HuH-7.5 (cell line): ENCODE measurements at places on chromosomes 5 and 9.
A peak's percentile ranks its signal among the peaks of the same experiment; 100 is the strongest.

DNA sequence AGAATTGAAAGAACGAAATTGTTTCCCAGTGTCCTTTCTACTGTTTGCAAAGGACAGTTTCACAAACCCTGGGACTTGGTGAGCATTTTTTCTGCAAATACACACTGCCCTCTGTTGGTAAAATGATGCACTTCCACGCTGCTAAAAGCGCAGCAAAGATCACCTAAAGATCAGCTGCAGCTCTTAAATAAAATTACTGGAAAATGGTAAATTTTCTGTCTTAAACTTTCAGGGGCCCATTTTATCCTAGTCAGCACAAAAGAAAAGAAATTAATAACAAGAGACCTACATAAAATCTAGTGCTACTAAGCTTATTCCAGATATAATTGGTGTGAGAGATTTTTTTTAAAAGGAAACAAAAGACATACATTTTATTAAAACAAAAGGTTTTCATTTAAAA is 566.0 kb downstream of the CAAP1 start:
- DNase-seq, result peak; percentile 10

GRCh38 chr9:1298046-1298445 is 247.9 kb downstream of the DMRT2 start:
- DNase-seq, result no peak

DNA sequence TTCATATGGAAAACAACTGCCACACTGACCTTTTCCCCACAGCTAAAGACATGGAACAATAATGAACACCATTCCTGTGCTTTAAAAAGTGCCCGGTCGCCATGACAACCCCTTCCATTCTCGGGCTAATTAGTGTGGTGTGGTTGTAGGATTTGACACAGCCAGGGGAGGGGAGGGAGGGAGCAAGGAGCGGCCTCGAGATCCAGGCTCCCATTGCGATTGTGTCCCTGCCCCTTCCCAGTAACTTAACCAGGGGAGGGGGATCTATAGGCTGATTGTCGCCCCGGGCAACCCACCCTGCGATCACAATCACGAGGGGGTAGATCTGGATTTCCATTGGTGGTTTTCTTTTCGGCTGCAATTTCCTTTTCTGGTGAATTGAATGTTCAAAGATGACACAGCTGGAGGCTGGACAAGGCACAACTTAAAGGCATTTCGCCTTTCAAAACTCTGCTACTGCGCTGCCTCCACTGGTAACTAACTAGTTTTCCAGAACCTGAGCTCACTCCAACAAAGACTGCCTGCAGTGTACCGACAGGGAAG is 96.7 kb upstream of the RETREG1 start:
- DNase-seq, result no peak

GRCh38 chr5:139783436-139783965 is 12.1 kb upstream of the PSD2 start:
- DNase-seq, result no peak

DNA sequence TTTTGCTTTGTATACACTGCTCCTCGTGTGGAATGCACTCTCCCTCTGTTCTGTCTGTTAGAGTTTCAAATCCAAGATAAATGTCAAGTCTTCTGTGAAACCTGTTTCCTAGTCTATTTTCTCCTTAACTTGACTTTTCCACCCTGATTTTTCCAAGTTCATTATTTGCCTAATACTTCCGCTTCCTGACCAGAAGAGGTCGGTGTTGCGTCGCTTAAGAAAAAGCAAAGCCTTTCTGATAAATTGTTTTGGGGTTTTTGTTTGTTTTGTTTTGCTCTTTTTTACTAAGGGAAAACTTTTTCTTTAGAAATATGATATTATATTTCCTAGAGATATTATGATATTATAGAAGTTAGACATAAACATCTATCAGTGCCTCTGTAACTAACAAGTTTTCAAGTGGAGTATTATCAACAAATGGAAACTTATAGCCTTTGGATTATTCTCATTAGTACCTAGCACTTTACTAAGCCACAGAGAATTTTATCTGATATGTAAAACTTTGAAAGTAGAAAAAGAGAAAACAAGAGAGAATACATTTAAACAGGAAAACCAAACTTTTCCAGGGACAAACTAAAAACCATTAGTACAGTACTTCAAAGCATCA is 55.8 kb downstream of the PHAX start:
- DNase-seq, result no peak

DNA sequence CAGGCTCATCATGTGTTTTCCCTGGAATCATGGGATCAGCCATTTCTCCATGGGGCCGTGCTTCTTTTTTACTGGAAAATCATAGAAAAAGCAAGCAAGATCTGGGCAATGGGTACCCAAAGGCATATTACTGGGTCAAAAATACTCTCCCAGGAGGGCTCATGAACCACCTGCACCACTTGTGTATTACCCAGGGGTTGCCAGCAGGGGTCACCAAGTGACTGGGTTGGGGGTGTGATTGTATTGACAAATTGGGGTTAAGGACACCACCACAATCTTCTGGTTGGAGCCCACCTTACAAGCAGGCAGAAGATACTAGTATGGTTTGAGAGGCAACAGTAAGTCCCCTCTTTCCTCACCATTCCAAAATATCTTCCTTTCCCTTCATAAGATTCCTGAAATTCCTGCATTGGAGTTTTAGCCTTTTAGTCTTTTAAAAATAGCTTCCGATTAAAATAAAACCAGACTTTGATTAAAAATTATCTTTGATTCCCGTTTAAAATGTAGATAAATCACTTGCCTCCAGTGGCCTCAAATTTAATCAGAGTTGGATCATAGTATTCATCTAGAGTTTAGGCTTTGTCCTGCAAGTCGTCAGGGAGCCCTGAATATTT is 603.3 kb downstream of the KIF4B start:
- DNase-seq, result peak; percentile 27

- DNase-seq, result no peak
Observed at GRCh38 chr9:129786481-129786880, 16.5 kb upstream of the TOR1B start.

GRCh38 chr9:112000743-112001142 is 104.1 kb downstream of the UGCG start:
- DNase-seq, result no peak

- DNase-seq, result no peak
Observed at GRCh38 chr5:112062181-112062580, 305.2 kb upstream of the NREP start.

- DNase-seq, result no peak
Observed at GRCh38 chr5:108003178-108003577, 332.4 kb upstream of the EFNA5 start.

DNA sequence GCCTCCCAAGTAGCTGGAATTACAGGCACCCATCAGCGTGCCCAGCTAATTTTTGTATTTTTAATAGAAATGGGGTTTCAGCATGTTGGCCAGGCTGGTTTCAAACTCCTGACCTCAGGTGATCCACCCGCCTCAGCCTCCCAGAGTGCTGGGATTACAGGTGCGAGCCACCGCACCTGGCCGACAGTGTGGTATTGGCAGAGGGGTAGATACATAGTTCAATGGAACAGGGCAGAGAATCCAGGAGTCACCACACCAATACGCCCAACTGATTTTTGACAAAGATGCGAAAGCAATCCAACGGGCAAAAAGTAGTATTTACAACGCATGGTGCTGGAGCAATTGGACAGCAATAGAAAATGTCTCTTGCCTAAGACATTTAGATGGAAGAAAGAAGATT is 164.0 kb upstream of the PPP1R26 start:
- no peak for DNase-seq

GRCh38 chr9:73148447-73148937 is 3.2 kb upstream of the ANXA1 start:
- DNase-seq, result no peak

DNA sequence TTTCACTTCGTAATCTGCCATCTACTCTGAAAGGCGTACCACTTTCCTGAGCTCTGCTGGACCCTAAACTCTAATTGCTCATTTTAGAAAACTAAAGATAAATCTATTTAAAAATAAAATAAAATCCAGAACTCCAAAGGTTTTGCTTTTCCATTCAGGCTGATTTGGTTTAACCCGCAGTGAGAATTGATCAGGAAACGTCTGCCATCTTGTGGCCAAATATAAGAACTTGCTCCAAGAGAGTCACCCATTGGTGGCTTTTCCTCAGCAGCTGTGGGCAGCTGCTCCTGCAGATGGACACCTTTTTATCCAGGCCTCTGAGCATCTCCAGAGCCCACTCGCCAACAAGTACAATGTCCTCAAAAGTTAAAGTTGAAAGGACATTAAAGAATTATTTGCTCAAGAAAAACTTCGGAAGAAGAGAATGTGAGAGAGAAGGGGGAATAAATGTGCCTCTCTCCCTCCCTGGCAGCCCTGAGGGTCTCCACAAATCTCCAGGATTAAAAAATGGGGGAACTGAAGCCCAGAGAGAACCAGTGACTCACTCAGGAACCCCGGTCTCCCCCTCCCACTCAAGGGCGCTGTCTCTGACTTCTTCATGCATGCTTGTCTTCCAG is 4.1 kb downstream of the SAXO1 start:
- peak; percentile 71 for DNase-seq

GRCh38 chr5:81604193-81604592 is 146.7 kb downstream of the SSBP2 start:
- DNase-seq, result no peak

DNA sequence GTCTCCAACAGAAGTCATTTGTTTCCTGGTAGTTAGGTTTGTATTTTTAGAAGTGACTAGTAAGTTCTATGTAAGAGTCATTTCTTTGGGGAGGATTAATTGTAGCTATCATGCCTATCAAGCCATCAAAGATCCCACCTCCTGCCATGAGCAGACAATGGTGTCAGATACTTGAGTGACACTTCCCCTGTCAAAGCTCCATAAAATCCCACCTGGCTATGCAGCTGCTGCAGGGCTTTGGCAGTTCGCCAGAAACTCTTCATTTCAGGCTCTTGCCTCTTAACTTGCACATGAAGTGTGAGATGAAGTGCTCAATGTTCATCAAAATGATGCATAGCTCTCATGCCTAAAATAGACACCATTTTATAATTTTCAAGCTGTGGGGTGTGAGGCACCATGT is 312.1 kb downstream of the CDH12 start:
- no peak for DNase-seq

- peak; percentile 94 for DNase-seq
Observed at GRCh38 chr9:137049544-137050449, 3.8 kb upstream of the NPDC1 start.

DNA sequence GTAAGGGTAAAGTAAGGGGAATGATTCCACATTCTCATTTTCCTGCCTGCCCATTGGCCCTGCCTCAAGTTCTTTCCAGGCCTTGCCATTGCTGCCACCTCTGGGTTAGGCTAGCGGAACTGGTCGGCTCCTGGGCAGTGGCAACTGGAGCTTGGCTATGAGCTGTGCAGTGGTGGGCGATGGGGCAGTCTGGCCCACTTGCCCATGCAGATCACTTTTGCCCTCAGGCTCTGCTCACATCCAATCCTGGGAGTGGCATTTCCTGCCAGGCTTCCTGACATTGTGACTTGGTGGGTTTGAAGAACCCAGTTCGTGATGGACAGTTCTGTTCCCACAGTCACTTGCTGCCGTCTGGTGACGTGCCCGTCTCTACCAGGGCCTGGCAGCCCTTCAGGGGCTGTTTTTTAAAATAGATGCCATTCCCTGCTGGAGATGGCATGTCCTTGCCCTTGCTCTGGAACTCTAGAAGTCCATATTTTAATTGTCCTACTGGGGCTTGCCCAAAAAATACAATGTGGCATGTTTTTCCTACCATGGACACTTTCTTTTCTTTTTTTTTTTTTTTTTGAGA is 86.1 kb downstream of the FGF18 start:
- no peak for DNase-seq

- DNase-seq, result no peak
Observed at GRCh38 chr5:116361171-116361967, 213.3 kb downstream of the SEMA6A start.

DNA sequence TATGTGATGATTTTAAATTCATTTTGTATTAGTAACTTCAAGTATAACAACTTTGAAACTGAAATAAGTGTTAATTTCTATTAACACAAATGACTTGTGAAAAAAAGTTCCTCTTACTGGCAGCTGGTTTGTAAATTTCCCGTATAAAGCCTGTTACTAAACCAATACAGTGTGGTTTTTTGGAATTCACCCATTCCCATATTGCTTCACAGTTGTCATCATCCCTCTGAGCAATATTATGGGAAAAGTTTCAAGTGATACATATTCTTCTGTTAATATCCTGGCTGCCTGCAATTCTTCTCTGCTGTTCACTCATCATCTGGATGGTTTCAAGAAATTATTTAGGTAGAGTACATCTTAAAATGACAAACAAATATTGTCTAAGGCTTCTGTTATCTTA is 1185.1 kb upstream of the C9orf72 start:
- no peak for DNase-seq

DNA sequence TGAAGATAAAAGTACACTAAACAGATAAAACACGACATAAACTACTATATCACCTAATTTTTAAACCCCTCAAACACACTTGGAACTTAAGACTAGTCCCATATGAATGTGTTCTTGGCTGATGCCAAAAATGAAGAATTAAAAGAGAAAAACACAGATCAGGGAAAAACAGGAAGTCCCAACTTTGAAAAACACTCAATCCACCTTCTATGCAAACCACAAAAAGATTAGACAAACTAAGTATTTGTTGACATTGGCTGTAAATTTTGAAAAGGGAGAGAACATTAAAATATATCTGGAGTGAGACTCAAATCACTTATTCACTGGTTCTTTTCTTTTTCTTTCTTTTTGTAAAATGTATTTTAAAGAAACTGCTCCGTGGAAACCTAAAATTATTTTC is 81.4 kb downstream of the ANKH start:
- no peak for DNase-seq

DNA sequence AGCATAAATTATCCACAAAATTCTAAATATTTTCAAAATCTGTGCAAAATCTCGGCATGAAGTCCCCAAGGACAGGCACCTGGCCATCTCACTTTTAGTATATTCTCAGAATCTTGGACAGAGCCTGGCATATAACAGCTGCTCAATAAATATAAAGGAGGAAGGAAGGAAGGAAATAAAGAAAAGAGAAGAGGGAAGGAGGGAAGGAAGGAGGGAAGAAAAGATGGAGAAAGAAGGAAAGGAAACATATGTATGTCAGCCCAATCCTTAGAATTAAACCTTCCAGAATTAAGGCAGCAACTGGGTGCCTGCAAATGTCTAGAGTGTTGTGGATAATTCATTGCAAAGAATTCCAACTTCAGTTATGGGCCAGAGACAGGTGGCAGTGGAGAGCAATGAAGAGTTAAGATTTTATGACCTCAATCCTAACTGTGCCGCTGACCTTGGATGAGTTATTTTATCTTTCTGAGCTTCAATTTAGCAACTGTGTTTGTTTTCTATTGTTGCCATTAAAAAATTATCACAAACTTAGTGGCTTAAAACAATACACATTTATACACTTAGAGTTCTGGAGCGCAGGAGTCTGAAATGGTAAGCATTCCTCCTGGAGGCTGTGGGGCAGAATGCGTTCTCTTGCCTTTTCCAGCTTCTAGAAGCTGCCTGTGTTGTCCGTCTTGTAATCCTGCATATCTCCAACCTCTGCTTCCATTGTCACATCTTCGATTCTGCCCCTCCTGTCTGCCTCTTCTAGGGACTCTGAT is 200.9 kb upstream of the MSX2 start:
- no peak for DNase-seq
